ENCODE measurements at places on chromosomes 4 and X.

DNA sequence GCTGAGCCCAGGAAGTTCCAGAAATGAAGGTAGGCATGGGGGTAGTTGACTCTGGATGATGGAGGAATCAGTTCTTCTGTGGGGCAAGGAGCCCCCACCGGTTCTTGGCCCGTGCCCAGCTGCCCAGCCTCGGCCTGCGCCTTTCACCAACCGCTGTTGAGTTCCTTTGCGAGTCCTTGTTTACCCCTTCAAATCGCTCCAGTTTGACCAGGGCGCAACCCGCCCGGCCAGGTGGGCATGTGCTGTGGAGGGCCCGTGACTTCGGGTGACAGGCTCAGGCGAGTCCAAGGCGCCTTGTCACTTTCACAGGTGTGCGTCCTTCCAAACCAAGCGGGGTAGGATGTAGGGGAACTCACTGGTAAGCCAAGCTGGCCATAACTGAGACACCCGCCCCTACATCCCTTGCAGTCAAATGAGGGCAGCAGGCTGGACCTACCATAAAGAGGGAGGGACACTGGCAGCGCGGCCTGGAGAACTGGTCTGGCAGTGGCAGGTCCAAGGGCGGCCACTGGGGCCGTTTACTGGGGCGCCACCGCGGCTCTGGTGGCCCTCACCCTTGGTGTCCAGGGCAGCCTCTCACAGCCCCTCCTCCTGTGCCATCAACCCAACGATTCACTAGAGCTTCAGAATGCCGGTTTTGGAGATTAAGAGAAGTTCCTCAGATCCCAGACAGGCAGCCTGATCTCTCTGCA is 160.3 kb upstream of the ZIC3 start:
- no peak for DNase-seq

GRCh38 chr4:14700083-14700482 is 302.2 kb upstream of the CPEB2 start:
- no peak for DNase-seq

DNA sequence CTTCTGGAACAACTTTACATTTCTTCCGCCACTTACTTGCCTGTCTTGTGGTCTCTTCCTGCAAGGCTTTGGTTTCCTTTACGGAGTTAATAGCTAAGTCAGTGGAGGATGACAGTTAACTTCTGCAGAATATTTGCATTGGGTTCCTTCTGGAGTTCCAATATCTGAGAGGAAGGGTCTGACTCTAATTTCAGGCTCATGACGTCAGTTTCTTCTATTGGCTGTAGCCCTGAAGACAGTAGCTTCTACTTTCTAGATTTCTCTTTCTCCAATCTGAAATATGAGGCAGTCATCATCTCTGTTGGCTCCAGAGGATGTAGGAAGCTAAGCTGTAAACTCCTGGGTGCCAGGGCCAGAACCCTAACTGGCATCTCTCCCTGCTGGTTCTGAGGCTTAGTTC is 76.7 kb downstream of the FRMPD3 start:
- no peak for DNase-seq

DNA sequence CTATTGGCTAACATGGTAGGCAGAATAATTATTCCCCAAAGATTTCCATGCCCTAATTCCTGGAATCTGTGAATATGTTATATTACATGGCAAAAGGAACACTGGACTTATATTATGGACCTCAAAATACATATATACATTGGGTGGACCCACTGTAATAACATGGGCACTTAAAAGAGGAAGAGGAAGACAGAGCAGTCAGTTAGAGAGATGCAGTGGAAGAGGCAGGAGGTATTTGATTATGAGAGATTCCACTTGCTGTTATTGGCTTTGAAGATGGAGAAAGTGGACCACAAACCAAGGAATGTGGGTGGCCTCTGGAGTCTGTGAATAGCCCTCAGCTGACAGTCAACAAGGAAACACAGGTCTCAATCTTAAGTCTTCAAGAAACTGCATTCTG is 14.0 kb upstream of the ART3 start:
- no peak for DNase-seq

DNA sequence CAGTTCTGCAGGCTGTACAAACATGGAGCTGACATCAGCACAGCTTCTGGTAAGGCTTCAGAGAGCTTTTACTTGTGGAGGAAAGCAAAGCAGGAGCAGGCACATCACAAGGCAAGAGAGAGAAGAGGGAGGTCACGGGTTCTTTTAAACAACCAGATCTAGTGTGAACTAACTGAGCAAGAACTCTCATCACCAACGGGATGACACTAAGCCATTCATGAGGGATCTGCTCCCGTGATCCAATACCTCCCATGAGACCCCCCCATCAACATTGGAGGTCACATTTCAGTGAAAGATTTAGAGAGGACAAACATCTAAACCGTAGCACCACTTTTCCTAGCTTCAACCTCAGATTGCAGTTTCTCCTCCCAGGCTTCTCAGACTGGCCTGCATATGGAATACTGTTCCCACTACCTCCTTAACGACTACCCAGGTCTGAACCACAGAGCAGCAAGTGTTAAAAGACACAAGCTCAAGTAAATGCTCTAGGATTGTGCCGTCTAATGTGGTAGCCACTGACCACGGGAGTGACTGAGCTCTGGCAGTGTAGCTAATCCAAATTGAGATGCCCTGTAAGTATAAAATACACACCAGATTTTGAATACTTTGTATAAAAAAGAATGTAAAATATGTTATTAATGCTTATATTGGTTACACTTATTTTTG is 192.7 kb downstream of the PTTG2 start:
- DNase-seq = peak; percentile 14

- DNase-seq = no peak
Observed at GRCh38 chr4:89242864-89243732, 64.5 kb downstream of the GPRIN3 start.

GRCh38 chr4:69156913-69157312 is 57.6 kb downstream of the UGT2B11 start:
- no peak for DNase-seq
